Activated naive CD4-positive, alpha-beta T cell (primary cell): ENCODE measurements at places on chromosomes 5 and 9.

DNA sequence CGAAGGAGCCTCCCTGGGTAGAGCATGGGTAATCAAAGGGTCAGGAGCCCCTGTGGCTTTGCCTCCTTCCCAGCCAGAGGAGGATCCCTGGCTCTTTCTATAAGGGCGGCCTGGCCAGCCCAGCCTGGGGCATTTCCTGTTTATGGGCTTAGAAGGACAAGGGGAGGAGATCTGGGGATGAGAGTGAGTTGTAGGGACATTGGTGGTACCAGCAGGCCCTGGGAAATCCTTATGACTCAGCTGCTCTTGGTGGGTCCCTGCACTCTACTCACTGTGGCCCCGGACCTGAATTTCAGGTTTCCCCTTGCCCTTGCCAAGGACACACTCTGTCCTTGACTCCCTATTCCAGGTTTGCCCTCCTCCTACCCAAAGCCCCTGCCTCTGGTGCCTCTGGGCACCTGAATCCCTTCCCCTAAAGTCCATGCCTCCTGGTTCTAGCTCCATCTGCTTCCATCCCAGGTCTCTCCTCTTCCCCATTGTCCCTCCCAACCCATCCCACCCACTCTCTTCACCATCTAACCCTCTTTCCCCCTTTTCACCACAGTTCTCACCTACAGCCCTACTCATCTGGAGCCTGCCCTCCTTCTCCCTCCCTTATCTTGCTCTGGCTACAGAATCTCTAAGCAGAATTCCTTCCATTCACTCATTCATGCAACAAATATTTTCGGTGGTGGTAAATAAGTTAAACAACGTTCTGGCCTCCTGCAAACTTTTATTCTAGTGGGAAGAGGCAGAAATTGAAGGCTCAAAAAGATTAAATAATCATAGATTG, 34.9 kb downstream of the PCDH1 start:
- DNase-seq: no peak

DNA sequence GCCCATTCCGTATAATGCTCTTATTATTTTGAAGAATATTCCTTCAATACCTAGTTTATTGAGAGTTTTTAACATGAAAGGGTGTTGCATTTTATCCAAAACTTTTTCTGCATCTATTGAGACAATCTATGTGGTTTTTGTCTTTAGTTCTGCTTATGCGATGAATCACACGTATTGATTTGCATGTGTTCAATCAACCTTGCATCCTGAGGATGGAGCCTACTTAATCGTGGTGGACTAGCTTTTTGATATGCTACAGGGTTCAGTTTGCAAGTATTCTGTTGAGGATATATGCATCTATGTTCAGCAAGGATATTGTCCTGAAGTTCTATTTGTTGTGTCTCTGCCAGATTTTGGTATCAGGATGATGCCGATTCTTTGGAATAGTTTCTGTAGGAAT, 1070.3 kb upstream of the CDH18 start:
- no peak for DNase-seq

GRCh38 chr5:67065237-67065636, 131.4 kb downstream of the CD180 start:
- DNase-seq: no peak

DNA sequence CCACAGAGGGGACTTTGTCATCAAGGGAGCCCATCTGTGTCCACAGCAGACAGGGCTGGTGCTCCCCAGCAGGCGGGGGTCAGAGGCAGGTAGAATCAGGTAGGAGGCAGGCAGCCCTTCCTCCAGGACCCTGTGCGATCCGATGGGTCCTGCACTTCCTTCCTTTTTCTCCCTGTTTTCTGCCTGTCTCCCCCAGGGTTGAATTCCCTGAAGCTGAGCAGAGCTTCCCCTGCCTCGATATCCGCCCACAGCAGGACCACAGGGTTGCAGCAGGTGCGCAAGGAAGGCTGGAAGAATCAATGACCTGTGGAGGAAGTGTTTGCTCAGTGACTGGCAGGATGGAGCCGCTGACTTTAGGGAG, 69.2 kb downstream of the MRPL36 start:
- no peak for DNase-seq

GRCh38 chr9:135927195-135928013, 20.1 kb upstream of the CAMSAP1 start:
- DNase-seq: no peak

DNA sequence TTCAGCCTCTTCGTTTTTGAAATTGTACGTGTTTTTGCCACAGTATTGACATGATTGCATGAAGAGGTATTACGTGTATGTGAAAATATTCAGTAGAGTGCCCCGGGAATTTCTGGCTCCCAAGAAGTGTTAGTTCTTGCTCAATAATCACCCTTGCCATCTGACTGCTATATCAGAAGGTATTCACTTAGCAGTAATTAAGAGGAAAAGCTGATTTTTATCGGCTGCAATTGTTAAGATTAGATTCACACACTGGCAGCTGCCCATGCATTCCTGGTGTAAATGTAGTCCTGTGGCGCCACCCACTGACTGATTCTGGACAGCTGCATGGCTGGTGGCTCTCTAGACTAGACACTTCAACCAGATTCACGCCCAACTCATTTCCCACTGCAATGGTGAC, 440.1 kb upstream of the ADAMTS16 start:
- no peak for DNase-seq

DNA sequence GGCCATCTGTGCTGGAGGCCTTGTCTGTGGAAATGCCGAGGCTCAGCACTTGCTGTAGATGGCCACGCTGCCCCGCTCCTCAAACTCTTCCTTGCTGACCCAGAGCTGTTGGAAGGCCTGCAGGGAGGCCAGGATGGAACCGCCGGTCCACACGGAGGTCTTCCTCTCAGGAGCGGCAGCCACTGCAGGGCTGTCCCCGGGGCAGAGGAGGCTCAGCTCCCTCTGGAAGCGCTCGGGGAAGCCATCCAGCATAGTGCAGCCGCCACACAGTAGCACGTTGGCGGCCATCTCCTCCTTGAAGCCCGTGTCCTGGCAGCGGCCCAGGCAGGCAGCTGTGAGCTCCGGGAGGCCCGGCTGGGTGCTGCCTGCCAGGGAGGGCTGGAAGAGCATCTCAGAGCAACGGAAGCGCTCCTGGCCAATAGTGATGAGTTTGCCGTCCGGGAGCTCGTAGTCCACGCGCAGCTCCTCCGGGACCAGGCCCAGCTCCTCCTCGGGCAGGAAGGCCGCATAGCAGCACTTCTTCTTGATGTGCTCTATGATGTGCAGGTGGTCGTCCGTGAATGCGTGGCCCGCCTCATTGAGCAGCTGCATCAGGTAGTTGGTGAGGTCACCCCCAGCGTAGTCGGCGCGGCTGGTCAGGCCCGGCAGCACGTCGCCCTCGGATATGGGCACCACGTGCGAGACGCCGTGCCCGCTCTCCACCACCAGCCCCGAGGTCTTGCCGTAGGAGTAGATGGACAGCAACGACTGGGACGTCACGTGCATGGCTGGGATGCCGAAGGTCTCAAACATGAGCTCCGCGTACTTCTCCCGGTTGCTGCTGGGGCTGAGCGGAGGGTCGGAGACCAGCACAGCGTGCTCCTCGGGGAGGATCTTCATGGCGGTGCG, 901 bp downstream of the ACTL7B start:
- DNase-seq: no peak

- DNase-seq: no peak
Observed at GRCh38 chr9:83299571-83299970, 236.6 kb upstream of the RASEF start.

GRCh38 chr9:121637713-121638220, 13.7 kb upstream of the DAB2IP start:
- DNase-seq: no peak

DNA sequence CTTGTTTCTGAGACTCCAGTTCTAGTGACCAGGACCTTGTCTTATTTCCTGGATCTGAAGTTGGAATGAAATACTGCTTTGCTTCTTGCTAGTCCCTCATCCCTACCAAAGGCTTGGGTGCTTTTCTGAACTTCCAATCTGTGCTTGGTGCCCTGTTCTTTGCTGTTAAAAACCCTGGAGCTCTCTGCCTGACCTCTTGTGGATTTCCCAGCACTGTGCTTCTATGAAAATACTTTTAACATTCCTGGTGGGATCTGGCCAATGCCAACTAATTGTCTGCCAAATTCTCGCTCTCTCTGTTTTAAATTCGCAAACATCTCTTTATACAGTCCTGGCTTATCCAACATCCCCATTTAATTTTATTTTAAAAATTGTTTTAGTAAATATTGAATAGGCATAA, 26.7 kb upstream of the CSNK1G3 start:
- no peak for DNase-seq

DNA sequence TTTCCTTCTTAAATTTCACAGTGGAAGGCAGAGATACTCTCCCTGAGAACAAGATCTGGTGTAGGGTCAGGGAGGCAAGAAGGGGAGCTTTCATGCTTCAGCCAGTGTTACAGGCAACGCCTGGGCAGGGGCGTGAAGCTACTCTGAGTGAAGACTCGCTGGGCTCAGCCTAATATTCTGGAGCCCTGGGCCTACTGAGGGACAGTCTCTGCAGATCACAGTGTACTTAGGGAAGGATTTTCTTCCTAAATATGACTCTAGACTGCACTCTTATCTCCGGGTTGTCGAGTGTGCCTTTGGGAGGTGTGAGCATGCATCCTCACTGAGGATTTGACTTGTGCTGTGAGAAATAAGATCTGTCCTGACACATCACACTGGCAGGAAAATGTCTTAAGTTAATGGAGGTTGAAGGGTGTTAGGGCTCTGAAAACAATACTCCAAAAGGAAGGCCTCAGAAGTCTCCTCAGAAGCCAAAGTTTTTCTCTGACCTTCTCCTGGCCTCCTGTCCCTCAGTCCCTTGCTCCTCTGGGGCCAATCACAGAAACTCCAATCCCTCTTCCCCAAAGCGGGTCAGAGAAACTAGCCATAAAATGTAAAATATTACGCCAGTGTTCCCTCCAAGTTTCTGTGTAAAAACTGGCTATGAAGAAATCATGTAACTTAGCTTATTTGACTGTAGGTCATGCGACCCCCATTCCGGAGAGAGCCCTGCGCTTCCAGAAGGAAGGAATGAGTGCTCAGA, 156.8 kb upstream of the TBC1D2 start:
- DNase-seq: no peak

GRCh38 chr9:129571298-129572051, 49.4 kb downstream of the C9orf50 start:
- no peak for DNase-seq

GRCh38 chr5:154377754-154378533, 67.9 kb upstream of the SAP30L start:
- no peak for DNase-seq

- DNase-seq: no peak
Observed at GRCh38 chr9:6955251-6955921, 197.6 kb downstream of the KDM4C start.

GRCh38 chr5:173472164-173472563, 143.9 kb upstream of the STC2 start:
- DNase-seq: no peak

GRCh38 chr9:108258640-108259039, 597.1 kb downstream of the ACTL7B start:
- DNase-seq: no peak

DNA sequence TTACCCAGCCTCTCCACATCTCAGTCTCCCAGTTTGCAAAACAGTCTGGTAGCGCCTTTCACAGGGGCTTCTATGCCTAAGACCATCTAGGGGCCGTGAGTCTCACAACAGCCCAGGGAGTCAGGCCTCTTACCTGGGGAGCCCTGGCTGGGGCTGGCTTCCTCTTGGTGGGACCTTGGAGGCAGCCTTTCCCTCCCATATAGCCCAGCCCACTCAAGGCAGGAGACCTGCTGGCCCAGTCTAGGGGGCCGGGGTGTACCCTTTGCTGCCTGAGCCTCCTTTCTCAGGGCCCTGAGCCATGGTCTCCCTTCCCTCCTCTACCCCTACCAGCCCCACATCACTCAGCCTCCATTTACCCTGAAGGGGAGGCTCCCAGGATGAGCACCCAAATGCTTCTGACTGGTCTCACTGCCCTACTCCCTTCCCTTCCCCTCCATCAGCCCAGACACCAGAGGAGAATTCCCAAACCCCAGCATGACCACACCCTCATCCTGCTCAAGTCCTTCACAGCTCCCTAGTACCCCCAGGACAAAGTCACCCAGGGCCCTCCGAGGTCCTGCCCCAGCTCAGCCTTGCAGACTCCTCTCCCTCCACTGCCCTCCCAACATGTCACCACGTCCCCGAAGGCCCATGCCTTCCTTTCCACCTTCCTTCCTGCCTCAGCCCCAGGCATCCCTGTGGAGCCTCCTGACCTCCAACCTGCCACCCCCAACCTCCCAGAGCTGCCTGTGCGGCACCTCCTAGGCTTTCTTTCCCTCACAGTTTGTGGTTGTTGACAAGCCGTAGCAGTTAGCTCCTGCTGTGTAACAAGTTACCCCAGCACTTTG, 55.3 kb downstream of the BARX1 start:
- no peak for DNase-seq

GRCh38 chr5:139562847-139563246, 1.7 kb downstream of the UBE2D2 start:
- DNase-seq: no peak

DNA sequence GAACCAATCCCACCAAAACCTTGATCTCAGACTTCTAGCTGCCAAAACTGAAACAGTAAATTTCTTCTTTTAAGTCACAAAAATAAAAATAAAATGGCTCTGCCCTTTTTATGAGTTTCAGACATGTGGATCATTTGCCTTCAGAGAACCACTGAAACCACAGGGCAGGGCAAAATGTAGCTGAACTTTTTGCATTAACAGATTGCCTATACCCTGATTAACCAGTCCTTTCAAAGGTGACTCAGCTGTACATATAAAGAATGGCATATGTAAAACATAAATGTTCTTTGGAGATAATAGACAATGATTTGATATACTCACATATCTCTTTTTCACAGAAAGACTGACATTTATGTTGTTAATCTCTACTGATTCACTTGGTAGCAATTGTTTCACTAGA, 187.1 kb upstream of the GRIN3A start:
- DNase-seq: no peak

DNA sequence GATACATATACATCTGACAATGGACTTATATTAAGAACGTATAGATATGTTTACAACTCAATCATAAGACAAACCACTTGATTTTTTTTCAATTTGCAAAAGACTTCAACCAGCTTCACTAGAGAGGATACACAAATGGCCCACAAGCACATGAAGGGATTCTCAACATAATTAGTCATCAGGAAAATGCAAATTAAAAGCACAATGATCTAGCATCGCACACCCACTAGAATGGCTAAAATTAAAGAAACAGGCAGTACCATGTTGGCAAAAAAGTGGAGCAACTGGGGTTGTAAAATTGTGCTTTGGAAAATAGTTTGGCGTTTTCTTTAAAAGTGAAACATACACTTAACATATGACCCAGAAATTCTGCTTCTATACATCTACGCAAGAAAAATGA, 80.0 kb upstream of the TRIO start:
- DNase-seq: no peak

GRCh38 chr9:137157618-137158415, 12.0 kb downstream of the LRRC26 start:
- DNase-seq: no peak
